ENCODE measurements at places on chromosomes 11 and 22.

GRCh38 chr11:119795690-119796089, 66.7 kb upstream of the NECTIN1 start:
- DNase-seq, result peak; percentile 18

DNA sequence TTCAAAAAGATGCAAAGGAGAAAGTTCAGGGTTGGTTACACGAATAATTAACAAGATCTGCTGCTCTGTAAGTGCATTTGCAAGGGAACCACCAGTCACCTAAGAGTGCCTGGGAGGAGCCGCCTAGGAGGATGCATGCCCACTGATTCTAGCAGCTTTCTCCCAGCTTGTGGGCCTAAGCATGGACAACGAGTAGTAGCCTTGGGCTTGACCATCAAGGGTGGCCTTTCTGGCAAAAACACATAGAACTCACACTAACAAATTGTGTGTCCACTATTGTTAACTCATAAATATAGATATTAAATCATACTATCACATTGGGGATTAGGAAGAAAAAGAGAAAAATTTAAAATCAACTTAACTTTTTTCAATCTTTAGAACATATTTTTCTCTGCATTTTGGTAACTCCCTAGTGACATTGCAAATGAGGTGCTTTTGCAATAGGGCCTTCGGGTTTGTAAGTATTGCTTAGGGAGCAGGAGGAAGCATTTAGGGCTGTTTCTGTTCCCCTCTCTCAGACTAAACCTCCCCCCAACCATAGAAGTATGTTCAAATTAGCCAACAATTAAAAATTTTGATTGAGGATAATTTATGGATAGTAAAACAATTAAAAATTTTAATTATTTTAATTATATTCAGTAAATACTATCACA, 57.3 kb upstream of the CEP295 start:
- DNase-seq, result no peak

DNA sequence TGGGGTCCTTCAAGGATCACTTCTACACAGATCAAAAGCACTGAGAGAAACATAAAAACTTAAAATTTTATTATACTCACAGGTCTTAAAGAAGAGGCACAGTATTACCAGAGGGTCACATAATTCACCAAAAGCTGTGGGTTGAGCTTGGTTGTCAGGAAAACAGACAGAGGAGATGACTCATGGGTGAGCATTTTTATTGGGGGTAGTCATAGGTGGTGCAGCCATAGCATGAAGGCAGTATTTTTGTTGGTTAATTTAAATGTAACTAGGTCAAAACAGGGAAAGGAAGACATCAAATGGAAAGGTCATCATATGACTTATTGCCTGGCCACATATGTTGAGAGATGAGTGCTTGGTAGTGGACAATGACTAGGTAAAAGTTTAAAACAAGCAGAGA, 24.2 kb downstream of the OR5B17 start:
- peak; percentile 66 for DNase-seq

- no peak for DNase-seq
Measured at GRCh38 chr11:86313793-86314192, 11.8 kb downstream of the HIKESHI start.

DNA sequence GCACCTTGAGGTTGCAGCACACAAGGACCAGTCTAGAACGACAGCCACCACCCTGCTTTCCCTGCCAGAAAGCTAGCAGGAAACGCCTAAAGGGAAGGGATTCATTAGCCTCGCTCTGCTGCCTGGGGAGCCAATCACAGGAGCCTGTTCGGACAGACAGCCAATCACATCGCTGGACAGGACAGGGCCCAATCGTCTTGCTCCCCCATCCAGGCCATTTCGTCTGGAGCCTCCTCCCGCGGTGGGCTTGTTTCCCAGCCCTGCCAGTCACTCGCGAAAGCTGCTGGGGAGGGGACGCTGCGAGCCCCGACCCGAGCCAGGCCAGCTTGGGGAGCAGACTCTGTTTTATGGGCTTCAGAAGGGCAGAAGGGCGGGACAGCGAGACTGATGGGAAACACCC, 79.8 kb upstream of the NCAM1 start:
- DNase-seq, result peak; percentile 95

GRCh38 chr11:119473901-119474681, 51.1 kb upstream of the THY1 start:
- no peak for DNase-seq

GRCh38 chr11:15704556-15704955, 589.8 kb downstream of the INSC start:
- DNase-seq, result no peak

GRCh38 chr11:60159284-60159683, 23.6 kb downstream of the MS4A6A start:
- DNase-seq, result no peak

DNA sequence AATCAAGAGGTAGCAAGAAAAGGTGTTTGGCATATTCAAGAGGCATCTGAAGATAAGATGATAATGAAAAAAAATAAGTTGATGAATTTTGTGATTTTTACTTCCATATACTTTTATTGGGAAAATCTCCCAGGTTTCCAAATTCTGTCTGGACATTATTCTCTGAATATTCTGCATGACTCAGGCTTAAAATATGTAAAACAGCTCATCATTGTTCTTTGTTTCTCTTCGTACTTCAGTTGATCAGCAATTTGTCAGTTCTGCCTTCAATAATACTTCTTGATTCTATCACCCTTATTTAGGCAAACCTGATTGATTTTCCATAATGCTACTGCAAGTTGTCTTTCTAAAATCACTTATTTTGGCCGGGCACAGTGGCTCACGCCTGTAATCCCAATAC, 30.2 kb downstream of the GTF2H1 start:
- peak; percentile 8 for DNase-seq

GRCh38 chr11:494761-495536, 12.1 kb downstream of the RNH1 start:
- DNase-seq, result no peak

DNA sequence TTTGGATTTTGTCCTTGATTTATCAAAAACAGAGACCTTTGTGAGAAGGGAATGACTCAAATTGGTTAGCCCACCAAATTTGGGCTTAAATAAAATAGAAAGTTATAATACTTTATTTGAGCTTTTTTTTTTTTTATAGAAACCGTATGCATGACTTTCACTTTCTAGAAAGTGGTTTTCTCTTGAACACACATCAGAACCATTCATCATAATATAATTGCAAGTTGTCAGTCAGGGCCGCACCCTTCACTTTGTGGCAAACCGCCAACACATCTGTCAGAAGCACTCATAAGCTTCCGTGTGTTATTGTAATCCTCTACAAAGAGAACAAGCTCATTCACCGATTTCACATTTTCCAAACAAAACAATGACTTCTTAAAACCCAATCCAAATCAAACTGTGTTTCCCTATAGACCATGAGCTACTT, 76.1 kb downstream of the SOX6 start:
- DNase-seq, result peak; percentile 1

DNA sequence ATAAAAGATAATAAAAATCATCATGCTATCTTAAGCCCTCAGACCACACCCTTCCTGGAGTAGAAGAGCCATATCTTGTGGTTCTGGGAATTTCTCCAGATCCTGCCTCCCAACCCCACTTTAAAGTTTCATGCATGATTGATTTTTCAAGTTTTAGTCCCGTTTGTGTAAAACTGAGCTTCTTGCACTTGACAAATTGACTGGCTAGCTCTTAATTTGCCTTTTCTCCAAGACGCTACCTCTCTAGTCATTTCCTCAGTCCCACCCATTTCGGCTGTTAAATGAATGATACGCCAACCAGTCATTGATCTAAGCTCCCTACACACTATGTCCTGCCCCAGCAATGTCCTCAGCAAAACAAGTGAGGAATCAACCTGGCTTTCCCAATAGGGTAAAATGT, 71.8 kb upstream of the TEAD1 start:
- no peak for DNase-seq
